Substantia nigra (tissue), 51 donors: ENCODE measurements at places on chromosomes 4 and X.
A peak's percentile ranks its signal among the peaks of the same experiment; 100 is the strongest.

DNA sequence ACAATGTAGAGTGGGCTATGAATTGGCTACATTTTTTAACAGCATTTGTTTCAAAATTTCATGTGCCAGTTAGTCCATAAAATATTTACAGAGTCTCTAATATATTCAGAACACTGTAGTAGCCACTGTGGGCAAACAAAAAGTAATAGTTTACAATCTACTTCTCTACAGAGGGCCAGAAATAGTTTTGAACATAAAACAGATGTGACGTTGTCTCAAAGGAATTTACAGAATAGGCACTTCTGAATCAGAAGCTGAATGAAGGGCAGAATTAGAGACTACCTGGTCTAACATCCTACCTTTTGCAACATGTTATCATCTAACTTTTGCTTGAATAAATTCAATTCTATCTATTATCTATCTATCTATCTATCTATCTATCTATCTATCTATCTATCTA is 811.9 kb upstream of the EPHA5 start:
- no peak for DNase-seq

DNA sequence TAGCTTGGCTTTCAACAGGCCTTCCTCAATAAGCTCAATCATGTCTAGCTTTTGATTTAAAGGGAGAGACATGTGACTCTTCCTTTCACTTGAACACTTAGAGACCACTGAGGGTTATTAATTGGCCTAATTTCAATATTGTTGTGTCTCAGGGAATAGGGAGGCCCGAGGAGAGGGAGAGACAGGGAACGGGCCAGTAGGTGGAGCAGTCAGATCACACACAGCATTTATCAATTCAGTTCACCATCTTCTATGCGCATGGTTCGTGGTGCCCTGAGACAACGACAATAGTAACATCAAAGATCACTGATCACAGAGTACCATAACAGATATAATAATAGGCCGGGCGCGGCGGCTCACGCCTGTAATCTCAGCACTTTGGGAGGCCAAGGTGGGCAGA is 17.8 kb downstream of the ZNF81 start:
- DNase-seq, result peak; percentile 2

DNA sequence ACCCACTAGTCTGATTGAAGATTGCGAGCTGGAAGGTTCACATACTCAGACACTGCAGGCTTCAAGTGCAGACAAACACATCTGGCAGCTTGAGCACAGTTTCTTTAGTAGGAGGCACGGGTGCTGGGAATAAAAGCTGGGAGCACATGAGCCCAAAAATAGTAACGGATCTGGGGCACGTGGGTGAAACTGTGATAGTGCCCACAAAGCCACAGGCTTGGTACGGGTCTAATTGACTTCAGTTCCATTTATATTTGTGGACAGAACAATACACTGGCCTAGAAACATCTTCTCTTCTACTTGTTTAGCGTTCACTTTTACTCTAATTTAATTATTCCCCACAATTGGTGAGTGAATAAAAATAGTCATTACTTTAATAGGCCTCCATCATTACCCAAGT is 2370.7 kb downstream of the PCDH7 start:
- DNase-seq, result no peak

DNA sequence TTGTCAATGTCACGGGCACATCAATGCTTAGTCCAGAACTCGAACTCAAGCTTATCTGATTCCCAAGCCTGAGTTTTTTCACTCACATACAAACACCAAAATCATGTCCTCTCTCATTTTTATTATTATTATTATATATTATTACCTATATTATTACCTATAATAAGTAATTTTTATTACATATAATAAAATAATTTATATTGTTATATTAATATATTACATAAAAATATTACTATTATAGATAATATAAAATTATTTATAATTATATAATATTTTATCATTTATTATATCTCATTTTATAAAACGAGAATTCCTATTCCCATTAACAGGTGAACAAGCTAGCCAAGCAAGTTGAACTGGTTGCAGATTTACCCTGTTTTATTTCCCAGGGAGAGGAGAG is 13.0 kb downstream of the RXFP1 start:
- DNase-seq, result no peak

DNA sequence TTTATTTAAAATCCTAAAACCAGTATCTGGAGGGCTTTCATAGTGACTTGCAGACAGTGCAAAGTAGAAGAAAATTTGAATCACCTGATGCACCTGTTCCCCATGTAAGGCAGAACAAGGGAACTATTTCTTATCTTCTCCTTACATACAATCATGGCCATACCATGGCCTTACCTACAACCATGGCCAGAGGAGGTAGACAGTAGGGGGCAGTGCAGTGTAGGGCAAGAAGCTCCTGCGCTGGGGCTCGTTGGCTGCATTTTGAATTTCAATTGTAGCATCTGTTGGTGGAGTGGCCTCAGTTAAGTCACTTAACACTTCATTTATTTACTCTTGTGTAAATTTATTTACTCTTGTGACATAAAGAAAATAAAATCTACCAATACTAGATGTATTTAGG is 33.0 kb downstream of the GALNTL6 start:
- no peak for DNase-seq

- DNase-seq, result no peak
Measured at GRCh38 chr4:150080337-150080736, 2.1 kb downstream of the DCLK2 start.

DNA sequence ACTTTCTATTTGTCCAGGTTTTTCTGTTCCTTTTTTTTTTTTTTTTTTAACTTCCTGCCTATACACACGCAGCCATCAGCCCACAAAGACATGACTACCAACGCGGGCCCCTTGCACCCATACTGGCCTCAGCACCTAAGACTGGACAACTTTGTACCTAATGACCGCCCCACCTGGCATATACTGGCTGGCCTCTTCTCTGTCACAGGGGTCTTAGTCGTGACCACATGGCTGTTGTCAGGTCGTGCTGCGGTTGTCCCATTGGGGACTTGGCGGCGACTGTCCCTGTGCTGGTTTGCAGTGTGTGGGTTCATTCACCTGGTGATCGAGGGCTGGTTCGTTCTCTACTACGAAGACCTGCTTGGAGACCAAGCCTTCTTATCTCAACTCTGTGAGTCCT is 2.1 kb downstream of the EBP start:
- DNase-seq, result no peak

- no peak for DNase-seq
Measured at GRCh38 chrX:130176942-130177341, 5.2 kb downstream of the RAB33A start.

DNA sequence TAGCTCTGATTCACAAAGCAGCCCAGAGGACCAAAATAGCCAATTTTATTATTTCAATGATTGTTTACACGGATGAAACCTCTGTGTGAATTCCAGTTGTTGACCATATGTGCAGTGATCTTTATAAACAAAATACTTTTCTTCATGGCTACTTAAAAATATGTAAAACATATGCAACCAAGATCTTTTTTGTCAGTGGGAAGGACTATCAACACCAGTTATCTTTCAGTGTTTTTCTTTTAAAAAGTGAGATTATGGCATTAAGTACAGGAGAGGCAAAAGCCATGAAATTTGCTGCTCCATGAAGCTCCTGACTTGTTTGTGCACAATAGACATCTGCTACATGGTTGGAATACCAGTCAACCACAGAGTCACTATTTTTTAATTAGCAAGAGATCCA is 184.4 kb downstream of the DKK2 start:
- no peak for DNase-seq

GRCh38 chr4:106355193-106355592 is 13.4 kb downstream of the GIMD1 start:
- no peak for DNase-seq

DNA sequence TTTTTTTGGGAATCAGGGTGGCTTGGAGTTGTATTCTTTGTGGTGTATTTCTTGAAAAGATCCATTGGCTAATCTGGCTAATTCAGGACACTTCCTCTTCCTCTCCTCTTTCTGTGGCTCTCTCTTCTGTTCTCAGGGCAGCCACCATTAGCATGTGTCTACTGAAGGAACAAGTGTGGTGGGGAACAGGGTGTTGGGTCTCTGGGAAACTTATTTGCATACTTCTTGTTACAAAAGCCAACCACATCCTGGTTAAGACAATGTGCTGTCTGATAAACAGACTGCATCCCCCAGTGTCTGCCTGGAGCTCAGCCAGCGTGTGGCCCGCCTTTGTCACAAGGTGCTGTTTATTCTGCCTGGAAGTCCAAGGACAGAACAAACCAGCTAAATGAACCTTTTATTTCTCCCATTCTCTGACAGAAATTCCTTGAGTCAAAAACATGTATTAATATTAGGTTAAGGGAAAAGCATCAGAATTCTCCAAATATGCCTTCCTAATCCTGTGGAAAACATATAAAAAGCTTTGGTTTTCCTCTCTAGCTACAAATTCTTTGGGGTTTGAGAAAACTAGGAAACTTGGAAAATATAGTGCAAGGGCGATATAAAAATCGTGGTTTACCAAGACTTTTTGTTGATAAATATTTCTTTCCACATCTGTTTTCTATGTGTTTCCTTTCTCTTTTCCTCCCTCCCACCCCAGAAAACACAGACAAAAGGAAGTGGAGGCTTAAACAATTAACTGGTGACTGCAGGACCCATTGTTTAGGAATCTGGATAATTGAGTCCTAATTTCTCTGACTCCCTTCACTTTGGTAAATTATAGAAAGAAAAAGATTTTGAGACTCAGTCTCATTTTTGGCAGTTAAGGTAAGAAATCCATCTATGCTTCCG is 203.6 kb downstream of the SPRY1 start:
- peak; percentile 40 for DNase-seq

DNA sequence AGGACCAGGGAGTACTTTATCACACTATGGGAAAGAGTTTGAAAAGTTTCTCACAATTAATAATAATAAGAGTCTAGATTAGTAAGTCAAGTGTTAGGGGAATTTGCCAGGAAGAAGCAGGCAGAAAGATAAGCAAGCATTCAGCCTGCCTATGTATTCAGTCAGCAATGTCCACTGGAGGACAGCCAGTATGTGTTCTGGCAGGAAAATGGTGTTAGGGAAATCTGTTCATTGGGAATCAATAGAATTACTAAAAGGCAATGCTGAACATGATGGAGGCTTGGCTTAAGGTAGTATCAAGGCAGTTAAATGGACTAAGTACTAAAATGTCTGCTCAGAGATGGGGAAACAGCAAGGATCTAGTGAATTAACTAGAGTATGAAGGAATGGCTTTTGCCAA is 221.2 kb downstream of the PPP4R3C start:
- DNase-seq, result no peak

- no peak for DNase-seq
Measured at GRCh38 chr4:141127884-141128283, 5.4 kb downstream of the RNF150 start.

- DNase-seq, result no peak
Measured at GRCh38 chrX:69163936-69164741, 1.1 kb downstream of the PJA1 start.

DNA sequence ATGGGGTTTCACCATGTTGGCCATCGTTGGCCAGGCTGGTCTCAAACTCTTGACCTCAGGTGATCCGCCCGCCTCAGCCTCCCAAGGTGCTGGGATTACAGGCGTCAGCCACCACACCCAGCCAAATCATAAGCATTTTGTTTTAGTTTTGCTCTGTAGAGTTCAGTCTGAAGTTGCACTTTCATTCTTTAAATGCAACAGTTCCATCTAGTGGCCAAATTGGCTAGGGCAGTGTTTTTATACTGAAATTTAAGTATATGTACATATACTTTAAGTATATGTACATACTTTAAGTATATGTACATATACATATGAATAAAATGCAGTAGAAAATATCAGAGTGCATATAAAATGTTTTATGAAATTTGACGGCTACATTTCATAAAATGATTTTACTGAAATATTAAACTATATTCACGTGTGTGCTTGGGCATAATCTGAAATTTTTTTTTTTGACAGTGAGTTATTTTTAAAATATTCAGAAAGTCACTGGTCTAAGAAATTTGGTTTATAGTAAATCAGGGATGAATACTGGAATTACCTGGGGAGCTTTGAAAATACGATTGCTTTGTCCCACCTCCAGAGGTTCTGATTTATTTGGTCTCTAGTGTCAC is 145.5 kb downstream of the NWD2 start:
- DNase-seq, result no peak

- DNase-seq, result no peak
Measured at GRCh38 chr4:3369781-3370674, 71.7 kb upstream of the HGFAC start.

DNA sequence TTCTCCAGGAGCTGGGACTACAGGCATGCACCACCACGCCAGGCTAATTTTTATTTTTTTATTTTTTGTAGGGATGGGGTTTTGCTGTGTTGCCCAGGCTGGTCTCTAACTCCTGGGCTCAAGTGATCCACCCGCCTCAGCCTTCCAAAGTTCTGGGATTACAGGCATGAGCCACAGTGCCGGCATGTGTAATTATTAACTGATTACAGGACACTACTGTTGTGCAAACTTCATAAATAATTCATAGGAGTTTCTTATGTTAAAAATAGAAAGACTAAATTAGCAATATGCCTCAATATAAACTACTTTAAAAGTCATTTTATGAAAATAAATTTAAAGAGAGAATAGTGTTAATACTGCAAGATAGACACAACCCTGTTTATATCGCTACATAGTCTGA is 221.9 kb downstream of the SNCA start:
- no peak for DNase-seq

DNA sequence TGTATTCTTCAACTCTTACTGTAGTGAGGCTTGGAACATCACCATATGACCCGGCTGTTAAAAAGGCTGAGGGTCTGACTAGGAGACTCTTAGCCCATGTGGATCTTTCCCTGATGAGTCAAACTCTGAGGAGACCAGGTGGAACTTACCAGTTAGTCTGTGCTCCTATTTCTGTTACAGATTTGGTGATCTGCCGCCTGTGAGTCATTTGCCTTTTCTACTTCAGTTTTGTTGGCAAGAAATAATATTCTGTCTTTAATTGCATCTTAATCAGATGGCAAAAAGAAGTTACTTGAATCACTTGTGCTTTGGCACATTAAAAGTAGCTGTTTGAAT is 48.4 kb downstream of the MTM1 start:
- no peak for DNase-seq

DNA sequence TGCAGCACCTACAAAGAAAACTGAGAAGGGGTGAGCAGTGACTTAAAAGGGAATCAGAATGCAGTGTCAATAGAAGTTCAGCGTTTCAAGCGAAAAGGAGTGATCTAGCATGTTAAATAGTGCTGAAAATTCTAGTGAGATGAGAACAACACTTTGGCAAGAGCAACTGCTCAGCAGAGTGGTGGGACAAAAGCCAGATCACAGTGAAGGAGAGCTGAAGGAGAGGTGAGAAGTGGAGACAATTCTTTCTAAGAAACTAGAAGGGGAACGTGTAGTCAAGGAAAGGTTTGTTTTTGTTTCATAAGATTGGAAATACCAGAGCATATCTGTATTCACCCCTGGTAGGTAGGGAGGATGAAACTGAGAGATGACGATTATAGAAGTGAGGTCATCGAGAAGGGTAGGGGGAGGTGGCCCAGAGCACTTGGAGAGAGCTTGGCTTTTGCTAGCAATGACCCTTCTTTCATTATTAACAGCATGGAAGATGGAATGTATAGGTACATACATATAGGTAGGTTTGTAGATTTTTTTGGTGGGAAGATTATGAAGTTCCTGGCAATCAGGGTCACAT is 33.7 kb downstream of the SRPX2 start:
- no peak for DNase-seq
